ENCODE measurements at places on chromosomes 12 and 14.

- DNase-seq: no peak
Measured at GRCh38 chr12:18207266-18207665, 54.1 kb upstream of the PIK3C2G start.

GRCh38 chr14:102625564-102626296 lies 33.3 kb downstream of the RCOR1 start:
- no peak for DNase-seq

DNA sequence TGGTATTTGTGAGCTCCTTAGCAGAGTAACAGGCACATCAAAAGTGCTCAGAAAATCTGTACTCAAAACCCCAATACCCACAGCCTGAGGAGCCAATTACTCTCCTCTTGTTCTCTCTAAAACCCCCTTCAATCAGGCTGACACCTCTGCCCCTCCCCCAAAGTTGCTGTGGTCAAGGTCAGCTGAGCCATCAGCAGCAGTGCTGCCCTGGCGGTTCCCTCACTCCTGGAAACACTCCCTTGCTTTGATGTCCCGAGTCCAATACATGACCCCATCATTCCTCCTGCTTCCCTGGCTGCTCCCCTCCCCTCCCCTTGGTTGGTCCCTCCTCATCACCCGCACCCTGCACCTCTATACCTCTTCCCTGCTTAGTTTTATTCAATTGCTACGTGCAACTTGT lies 57.2 kb upstream of the C14orf132 start:
- no peak for DNase-seq

DNA sequence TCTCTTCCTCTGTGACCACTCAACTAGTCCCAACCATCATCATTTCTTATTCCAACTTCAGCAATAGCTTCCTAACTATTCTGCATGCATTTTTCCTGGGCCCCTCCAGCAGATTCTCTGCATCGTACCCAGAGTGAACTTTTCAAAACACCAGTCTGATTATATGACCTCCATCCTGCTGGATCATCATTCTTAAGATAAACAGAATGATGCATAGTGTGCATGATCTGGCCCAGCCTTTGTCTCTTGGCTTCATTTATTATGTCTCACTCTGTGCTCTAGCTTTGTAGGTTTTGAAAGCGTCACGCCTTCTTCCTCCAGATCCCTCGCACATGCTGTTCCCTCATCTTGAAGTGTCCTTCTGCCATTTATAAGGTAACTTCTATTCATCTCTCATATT lies 46.3 kb upstream of the SLC38A4 start:
- DNase-seq: no peak

DNA sequence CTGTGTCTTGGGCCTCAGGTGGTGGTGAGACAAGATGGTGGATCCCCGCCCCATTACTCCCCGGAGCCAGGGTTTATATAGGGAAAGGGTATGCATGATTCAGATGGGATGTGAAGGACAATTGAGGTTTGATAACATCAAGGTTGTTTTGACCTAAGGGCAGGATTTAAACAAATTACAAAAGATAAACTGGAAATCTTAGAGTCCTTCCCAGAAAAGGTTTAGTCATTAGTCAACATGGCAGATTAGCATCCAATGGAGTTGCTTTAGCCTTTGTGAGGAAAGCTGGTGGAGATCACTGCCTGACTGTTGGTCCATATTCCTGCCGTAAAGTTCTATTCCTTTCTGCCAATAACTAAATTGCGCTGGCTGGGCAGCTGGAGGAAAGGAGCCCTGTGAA lies 15.6 kb upstream of the FRMD6 start:
- DNase-seq: no peak

DNA sequence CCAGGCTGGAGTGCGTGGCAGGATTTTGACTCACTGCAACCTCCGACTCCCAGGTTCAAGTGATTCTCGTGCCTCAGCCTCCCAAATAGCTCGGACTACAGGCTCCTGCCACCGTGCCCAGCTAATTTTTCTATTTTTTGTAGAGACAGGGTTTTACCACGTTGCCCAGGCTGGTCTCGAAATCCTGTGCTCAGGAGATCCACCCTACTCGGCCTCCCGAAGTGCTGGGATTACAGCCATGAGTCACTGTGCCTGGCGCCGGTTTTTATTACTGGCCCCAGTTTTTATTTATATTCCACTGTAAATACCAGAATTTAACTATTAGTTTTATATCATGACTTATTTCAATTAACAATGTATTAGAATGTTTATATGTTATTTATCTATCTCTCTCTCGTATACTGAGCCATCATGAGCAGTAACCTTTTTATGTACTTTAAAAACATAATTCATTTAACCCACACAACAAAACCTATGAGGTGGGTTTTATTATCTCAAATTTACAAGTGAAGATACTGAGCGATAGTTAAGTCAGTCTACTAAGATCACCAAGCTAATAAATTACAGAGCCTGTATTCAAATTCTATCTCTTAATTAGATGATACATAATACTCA lies 47.8 kb downstream of the HECTD1 start:
- no peak for DNase-seq

- DNase-seq: no peak
Measured at GRCh38 chr14:32075672-32076277, 1.3 kb upstream of the ARHGAP5 start.

- DNase-seq: no peak
Measured at GRCh38 chr12:31260840-31261239, 65.1 kb downstream of the SINHCAF start.

DNA sequence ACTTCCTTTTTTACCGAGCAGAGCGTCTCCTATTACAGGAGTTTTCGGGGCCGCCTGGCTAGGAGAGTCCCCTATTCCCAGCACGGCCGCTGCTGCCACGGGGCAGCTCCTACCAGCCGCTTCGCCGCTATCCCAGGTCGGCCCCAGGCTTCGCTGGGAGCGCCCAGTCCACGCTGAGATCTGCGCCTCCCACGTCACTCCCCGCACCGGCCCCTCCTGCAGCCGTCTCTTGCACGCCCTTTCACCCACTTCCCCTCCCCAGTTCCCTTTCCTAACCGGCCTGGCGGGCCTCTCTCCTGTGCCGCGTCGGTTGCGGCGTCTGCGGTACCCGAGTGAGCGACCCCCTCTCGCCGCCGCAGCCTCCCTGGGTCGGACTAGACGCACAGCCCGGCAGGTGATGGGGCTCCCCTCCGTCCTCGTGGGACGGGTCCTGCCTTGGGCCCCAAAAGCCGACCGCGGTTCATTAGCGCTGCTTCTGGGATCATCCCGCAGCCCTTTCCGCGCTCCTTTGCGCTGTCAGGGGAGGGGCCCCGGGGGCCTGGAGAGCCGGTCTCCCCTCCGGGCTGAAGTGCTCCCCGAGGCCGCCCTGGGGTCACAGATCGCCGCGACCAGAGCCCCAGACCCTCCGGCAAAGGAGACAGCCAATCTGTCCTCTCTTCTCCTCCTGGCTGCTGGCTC lies 1318.4 kb downstream of the TMEM121 start:
- peak; percentile 62 for DNase-seq

GRCh38 chr14:56202256-56202655 lies 84.0 kb downstream of the PELI2 start:
- DNase-seq: no peak

GRCh38 chr12:62210422-62210821 lies 49.8 kb upstream of the USP15 start:
- DNase-seq: peak; percentile 35

GRCh38 chr12:2853626-2854025 lies 3.2 kb downstream of the TEX52 start:
- DNase-seq: peak; percentile 68

DNA sequence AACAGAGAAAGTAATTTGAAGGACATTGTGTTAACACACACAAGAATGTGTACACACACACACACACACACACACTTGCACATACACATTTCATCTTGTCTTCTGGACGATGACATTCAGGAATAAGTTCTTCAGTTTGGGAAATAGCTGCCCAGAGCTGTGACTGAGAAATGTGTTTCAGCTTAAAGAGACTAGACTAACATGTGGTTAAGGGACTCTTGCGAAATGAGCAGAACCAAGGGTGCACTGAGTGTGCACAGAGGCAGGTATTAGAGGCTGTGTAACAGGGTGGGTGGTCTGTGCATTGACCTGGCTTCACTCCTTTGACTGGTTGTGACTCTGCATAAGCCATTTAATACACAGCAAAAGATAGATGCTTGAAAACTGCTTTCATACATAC lies 29.4 kb upstream of the KCNA5 start:
- no peak for DNase-seq

DNA sequence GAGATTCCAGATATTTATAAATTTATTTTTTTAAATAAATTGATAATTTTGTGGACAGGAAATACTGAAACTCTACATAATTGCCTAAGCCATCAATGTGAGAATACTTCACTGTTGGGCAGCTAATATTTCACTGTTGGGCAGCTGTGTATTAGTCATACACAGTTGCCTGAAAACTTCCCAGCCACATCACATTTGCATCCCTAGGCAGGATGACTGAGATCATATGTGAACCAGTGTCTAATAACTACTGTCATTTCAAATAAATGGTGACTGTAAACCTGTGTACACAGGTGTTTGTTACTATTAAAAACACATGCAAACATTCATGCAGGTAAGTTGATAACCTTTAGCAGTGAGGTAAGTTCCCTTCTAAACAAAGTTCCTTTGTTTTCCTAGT lies 43.9 kb downstream of the TMTC3 start:
- no peak for DNase-seq

GRCh38 chr12:93127582-93128331 lies 198.7 kb upstream of the EEA1 start:
- no peak for DNase-seq

DNA sequence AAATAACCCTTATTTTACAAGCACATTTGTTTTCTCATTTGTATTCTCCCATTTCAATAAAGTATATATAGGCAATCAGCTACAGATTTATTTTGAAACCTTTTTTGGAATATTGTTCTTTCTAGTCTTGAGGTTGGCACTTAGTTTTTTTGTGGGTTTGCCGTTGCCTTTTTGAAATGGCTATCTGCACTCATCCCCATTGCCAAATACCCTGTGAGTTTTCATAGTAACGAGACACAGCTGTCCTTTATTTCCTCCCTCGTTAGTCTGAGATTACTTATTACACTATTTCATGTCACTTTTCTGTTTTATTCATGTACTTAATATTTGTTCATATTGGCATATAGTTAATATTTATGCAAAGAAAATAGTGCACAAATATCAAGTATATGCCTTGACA lies 1104.0 kb downstream of the SLC6A15 start:
- DNase-seq: no peak

- DNase-seq: no peak
Measured at GRCh38 chr12:51401020-51401419, 9.8 kb upstream of the GALNT6 start.

DNA sequence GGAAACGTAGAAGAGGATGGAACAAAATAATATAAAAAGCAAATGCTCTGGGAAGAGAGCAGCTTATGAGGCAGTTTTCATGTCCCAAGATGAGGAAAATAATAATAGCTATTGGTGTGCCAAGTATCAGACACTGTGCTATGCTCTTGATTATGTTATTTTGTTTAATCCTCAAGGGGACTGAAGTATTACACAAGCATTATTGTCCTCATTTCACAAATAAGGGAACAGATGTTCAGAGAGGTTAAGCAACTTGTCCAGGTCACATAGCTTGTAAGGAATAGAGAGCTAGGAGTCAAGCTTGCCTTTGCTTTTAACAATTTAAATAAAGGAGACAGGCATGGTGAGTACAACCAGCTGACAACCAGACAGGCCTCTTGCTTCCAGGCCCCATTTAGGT lies 26.9 kb upstream of the LTBP2 start:
- DNase-seq: no peak

- no peak for DNase-seq
Measured at GRCh38 chr14:28143316-28143715, 623.3 kb upstream of the FOXG1 start.

- no peak for DNase-seq
Measured at GRCh38 chr12:32736445-32736844, 19.3 kb downstream of the YARS2 start.

GRCh38 chr14:23068789-23069412 lies 11.6 kb upstream of the CDH24 start:
- DNase-seq: peak; percentile 78

- DNase-seq: no peak
Measured at GRCh38 chr14:24054324-24054641, 2.5 kb downstream of the CARMIL3 start.

DNA sequence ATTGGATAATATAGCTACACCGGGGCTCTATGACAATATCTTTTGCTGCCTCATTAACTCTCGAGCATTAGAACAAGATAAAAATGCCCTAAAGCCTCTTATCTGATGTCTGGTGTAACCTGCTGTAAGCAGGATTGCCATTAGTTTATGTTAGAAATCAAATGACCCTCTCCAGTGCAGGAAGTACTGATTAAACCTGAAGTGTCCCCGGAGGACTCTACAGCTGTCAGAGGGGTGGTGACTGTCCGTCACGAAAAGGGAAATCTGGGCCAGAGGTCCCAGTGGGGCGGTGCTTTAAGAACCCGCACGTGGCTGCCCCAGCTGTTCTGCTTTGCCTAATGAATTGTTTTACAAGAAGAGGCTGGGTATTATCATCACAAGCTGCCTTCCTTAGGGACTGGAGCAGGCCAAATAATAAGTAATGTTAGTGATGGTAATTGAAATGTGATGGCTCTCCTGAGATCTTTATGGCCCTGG lies 55.7 kb downstream of the LIN52 start:
- DNase-seq: no peak

- peak; percentile 36 for DNase-seq
Measured at GRCh38 chr14:64704743-64705380, 638 bp downstream of the PLEKHG3 start.

DNA sequence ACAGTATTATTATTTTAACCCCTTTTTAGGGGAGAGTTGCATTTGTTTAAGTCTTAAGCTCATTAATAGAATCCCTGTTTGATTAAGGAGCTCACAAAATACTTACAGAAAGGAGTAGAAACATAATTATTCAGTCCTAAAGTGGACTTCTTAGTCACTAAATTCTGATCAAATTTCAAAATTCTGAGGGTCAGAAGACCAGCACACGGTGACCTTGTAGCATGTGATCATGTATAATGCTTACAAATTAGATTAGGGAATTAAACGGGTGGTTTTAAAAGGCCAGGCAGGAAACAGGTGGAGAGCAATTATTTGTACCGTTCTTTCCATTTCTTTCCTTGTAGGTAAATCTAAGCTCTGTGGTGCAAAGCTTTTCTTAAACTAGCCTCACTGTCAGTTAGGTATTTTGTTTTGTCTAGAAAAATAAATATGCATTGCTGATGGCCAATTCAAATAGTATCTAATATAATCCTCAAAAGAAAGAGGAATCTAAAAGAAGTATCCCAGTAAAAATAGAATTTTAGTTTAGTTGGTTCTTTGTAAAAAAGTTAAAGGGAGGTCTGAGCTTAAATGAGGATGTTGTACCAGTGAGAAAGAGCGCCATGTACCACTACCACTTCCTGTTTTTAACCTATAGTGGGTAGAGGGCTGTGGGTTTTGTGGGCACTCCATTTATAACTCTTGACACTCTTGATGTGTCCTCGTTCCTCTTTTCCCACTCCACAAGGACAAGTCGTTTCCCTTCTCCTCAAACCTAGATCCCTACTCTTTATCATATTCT lies 51.1 kb downstream of the SLC38A1 start:
- DNase-seq: peak; percentile 48

GRCh38 chr12:13023811-13024530 lies 20.2 kb upstream of the FAM234B start:
- DNase-seq: no peak

GRCh38 chr12:75611041-75611440 lies 99.6 kb upstream of the KRR1 start:
- DNase-seq: no peak

- DNase-seq: no peak
Measured at GRCh38 chr12:116934908-116935705, 24.4 kb downstream of the FBXW8 start.

- DNase-seq: no peak
Measured at GRCh38 chr14:51978681-51979085, 10.7 kb upstream of the RTRAF start.

Measured in activated T-cell treated with anti-CD3 and anti-CD28 coated beads, Interleukin-2, amount 50 U/mL, for 48 hours (primary cell).